ENCODE measurements at places on chromosomes 1 and 21.

DNA sequence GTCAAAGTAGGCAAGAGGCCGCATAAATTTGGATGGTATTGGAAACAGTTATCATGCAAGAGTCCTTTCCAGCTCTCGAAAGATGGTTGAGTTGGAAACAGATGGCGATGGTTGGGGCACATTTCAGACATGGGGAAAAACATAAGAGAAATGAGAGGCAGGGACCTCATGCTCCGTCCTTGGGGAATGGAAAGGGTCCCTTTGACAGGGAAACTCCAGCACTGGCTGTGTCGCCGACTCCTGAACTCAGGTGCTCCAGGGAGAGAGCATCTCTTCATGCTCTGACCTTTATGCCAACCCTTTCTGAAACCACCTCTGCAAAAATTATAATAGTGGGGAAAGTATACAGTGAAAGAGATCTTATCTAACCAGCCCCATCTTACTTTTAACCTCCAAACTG, 36.8 kb upstream of the COL6A2 start:
- no peak for DNase-seq
- peaks cover 22% of the 10 kb centered on the region for H3K4me1 ChIP-seq
- no peak overlapping the region for H3K27ac ChIP-seq
- no peak overlapping the region for H3K4me3 ChIP-seq
- H3K27me3 ChIP-seq = peaks cover 6% of the 10 kb centered on the region
- no peaks in the 10 kb centered on the region for H3K36me3 ChIP-seq

DNA sequence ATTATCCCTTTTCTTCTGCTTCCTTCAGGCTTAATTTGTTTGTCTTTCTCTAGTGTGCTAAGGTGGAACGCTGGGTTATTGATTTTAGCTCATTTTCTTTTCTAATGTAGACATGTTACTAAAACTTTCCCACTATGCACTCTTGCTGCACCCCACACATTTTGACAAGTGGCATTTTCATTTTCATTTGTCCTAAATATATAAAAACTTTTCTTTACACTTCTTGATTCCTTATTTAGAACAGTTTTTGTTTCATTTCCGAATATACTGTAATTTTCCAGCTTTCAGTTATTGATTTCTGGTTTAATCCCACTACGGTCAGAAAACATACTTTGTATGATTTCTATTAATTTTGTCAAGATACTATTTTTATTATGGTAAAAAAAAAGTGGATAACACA, 25.3 kb downstream of the SH3BP5L start:
- no peaks in the 10 kb centered on the region for H3K36me3 ChIP-seq
- peaks cover 25% of the 10 kb centered on the region for H3K27me3 ChIP-seq
- no peak for DNase-seq
- no peak overlapping the region for H3K4me3 ChIP-seq
- H3K4me1 ChIP-seq = no peaks in the 10 kb centered on the region

DNA sequence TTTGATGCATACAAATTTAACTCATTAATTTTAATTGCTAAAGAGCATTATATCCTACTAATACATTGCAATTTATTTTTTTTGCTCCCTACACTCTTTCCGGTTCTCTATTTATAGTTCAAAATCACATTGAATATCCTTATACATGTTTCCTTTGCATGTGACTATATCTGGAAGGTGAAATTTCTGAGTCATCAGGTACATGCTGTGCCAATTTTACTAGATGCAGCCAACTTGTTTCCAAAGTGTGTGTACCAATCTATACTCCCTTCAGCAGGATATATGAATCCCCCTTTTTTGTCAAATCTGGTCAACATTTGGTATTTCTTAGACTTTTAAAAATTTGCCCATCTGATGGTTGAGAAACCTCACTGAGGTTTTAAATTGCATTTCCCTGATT, 602.9 kb upstream of the CAMK1G start:
- H3K4me3 ChIP-seq = no peak overlapping the region
- no peak for DNase-seq
- peaks cover 14% of the 10 kb centered on the region for H3K27me3 ChIP-seq
- H3K27ac ChIP-seq = no peak overlapping the region
- H3K36me3 ChIP-seq = no peaks in the 10 kb centered on the region
- H3K4me1 ChIP-seq = no peaks in the 10 kb centered on the region

- peaks cover 19% of the 10 kb centered on the region for H3K4me1 ChIP-seq
- DNase-seq = no peak
- H3K27ac ChIP-seq = no peak overlapping the region
Observed at GRCh38 chr1:193431265-193431977, 245.0 kb upstream of the B3GALT2 start.

GRCh38 chr1:206658264-206658980, 23.1 kb downstream of the DYRK3 start:
- H3K4me3 ChIP-seq = no peak overlapping the region
- H3K27me3 ChIP-seq = peaks cover 18% of the 10 kb centered on the region
- peaks cover 3% of the 10 kb centered on the region for H3K36me3 ChIP-seq
- peaks cover 22% of the 10 kb centered on the region for H3K4me1 ChIP-seq

DNA sequence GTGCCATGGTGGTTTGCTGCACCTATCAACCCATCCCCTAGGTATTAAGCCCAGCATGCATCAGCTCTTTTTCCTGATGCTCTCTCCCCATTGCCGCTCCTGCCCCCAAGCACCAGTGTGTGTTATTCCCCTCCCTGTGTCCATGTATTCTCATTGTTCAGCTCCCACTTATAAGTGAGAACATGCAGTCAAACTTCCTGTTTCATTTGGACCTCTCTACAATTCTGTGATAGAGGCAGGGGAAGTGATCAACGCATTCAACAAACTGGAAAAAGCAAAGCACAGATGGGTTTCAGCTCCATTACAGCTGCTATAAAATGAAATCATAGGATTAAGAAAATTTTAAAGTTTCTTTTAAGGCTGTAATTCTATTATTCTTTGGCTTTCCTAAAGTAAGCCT, 23.3 kb upstream of the CD55 start:
- DNase-seq = no peak
- peaks cover 13% of the 10 kb centered on the region for H3K4me1 ChIP-seq
- H3K36me3 ChIP-seq = peaks cover 3% of the 10 kb centered on the region
- no peaks in the 10 kb centered on the region for H3K27me3 ChIP-seq
- H3K27ac ChIP-seq = no peak overlapping the region

- H3K4me3 ChIP-seq = no peak overlapping the region
- peaks cover 31% of the 10 kb centered on the region for H3K36me3 ChIP-seq
- no peak for DNase-seq
Observed at GRCh38 chr21:34004013-34004938, 69.1 kb upstream of the MRPS6 start.
